ENCODE measurements at places on chromosomes 6 and 20.

GRCh38 chr20:6533351-6533750, 234.1 kb upstream of the BMP2 start:
- peak; percentile 20 for DNase-seq

GRCh38 chr6:75150685-75151412, 55.0 kb downstream of the COL12A1 start:
- DNase-seq = no peak

DNA sequence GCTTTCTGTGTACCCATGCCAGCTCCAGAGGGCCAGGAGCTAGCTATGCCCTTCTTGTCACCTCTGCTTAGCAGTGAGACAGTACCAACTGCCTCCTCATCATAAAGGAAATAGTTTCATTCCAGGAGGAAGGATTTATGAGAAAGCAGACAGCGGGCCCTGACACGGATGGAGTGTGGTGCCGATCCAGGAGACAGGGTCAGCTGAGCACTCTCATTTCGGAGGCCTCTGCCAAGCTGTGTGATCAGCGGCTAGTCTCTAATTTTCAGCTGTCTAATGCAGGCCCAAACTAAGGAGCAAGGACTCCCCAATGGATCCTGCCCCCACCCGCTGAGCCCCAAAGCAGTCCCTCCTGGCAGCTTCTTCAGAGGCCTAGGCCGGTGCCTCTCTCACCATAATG, 103.1 kb downstream of the LRFN2 start:
- no peak for DNase-seq

GRCh38 chr20:51276296-51276695, 253.4 kb upstream of the KCNG1 start:
- no peak for DNase-seq

DNA sequence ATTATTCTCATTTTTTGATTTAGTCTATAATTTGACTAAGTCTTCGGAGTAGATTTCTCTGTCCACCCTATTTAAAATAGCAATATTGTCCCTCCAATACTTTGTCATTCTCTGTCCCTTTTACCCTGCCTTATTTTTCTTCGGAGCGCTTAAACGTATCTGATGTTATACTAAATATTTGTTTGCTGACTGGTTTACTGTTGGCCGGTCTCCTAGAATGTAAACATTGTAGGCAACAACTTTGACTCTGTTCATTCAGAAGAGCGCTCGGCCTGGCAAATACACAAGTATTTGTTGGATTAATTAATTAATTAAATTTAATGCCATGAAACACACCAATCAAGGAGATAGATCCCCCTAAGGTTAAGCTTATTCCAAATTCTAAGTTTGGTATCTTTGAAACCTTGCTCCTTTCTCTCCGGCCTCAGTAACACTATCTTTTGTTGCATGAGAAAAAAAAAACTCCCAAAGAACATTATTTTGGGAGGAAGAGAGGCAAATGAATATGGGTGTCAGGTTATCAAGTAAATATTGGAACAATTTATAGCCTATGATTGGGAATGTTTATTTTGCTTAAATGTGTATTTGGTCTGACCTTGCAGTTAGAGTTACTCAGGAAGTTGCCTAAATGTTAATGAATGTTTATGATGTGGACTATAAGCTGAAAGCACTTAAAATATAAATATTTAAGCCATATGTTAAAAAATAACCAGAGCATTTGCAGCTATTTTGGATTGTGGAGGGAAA, 231.1 kb downstream of the SOX4 start:
- no peak for DNase-seq

DNA sequence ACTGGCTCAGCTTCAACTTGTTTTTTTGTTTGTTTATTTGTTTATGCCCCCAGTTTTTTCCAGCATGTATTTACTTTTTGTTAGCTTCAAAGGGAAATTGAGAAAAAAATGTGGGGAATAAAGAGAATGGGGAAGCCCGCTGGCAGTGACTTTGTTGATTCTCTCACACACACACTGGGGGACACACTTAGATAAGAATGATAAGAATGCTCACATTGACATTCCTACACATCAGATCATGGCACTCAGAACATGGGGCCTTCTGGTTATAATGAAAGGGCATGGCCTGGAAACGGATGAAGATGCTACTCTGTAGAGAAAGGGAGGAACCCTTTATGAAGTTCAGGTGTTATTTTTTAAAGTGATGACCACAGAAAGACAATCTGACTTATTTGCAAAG, 15.6 kb upstream of the DAAM2 start:
- peak; percentile 52 for DNase-seq

All from fibroblast of skin of scalp (primary cell).